Activated naive CD8-positive, alpha-beta T cell treated with anti-CD3 and anti-CD28 coated beads, Interleukin-2, amount 10 ng/mL, durations not matched to agents 7 days and 5 days (primary cell): ENCODE measurements at places on chromosomes 11 and 22. TPM values are rescaled to one million over a fixed set of nuclear protein-coding genes. Genes with fewer than 3 reads are reported as not detected.

The APOBEC3C gene
- total RNA-seq = 124 TPM

The NAALADL1 gene
- total RNA-seq = 19.8 TPM

The SORL1 gene
- 179 TPM for total RNA-seq

The CRYBB3 gene
- 0.72 TPM for total RNA-seq

The OR8D1 gene
- total RNA-seq = not detected

The CRYBB2 gene
- total RNA-seq = not detected

The DBX1 gene
- not detected for total RNA-seq

The CREB3L1 gene
- total RNA-seq = not detected

The CADM1 gene
- total RNA-seq = 1.8 TPM

The ANO9 gene
- total RNA-seq = 122 TPM

The GLB1L3 gene
- total RNA-seq = 5.2 TPM

The LRRC32 gene
- 0.75 TPM for total RNA-seq

The MPZL2 gene
- 9.2 TPM for total RNA-seq

The MCHR1 gene
- total RNA-seq = not detected

The INTS4 gene
- 53.9 TPM for total RNA-seq

The SRRD gene
- 18.9 TPM for total RNA-seq

The PTGDR2 gene
- 2.9 TPM for total RNA-seq
